HepG2 (cell line): ENCODE measurements at places on chromosomes 2 and 18. TPM values are rescaled to one million over a fixed set of nuclear protein-coding genes. Genes with fewer than 3 reads are reported as not detected.

KLHL41 gene
- 0.27 and 0.31 TPM in 2 replicates for total RNA-seq

RRM2 gene
- total RNA-seq = 150 and 191 TPM in 2 replicates

GRCh38 chr2:32591669-32592463 is 36.0 kb upstream of the TTC27 start:
- DNase-seq = no peak
- H3K27ac ChIP-seq = no peak overlapping the region
- no peaks in the 10 kb centered on the region for H3K4me1 ChIP-seq
- no peaks in the 10 kb centered on the region for H3K27me3 ChIP-seq
- H3K4me3 ChIP-seq = no peak overlapping the region

CRYGC gene
- total RNA-seq = 0.27 TPM in 1 of 2 replicates, not detected in the other

DNA sequence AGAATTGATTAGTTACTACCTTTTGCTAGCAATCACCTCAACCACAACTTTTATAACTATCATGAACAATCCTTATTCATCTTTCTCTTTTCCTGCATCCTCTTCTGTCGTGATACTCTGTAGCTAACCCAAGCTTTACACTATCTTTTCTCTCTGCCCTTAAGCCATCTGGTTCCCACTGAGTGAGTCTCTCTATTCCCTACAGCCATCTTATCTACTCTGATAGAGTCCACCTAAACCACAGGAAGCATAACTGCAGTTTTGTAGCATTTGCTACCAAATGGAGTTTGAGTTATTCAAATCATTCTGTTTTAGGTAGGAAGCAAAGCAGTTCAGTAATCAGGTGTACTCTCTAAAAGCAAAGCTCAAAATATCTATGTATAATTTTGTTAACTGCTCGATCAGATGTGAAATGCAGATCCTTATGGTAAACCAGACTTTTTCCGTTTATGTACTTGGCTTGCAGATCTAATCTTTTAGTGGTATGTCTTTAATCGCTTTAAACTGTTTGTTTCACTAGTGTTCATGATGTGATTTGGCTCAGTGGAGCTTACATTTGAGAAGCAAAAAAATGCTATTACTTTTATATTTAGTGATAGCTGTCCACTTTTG is 91.0 kb downstream of the CSRNP3 start:
- no peak for DNase-seq
- no peaks in the 10 kb centered on the region for H3K27me3 ChIP-seq
- H3K27ac ChIP-seq = no peak overlapping the region
- no peak overlapping the region for H3K4me3 ChIP-seq
- no peaks in the 10 kb centered on the region for H3K4me1 ChIP-seq

LIMS2 gene
- total RNA-seq = 0.90 and 1.0 TPM in 2 replicates
